ENCODE measurements at places on chromosomes 16 and 17.

GRCh38 chr17:47862621-47863440, 11.9 kb upstream of the SP6 start:
- DNase-seq, result no peak

DNA sequence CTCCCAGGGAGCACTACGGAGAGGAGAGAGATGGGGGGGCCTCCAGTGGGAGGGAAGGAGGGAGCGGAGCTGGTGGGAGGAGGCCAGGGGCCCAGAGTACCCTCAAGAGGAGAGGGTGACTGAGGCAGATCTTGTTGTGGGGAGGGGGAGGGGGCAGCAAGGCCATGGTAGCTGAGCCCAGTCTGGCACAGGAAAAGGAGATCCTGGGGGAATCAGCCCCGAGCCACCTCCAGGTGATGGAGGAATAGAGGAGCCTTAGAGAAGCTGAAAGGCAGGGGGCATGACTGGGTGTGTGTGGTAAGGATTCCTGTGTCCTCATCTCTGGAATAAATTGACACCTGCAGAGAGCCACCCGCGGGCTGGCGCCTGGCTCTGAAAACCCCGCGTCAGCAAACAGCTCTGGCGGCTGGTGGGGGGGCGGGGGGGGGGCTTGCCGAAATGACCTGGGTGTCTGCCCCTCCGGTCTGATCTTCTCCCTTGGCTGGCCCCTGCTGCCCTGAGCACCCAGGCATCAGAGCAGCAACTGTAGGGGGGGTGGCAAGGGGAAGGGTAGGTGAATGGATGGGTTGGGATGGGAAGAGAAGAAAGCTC, 1.3 kb upstream of the NLGN2 start:
- no peak for DNase-seq

- DNase-seq, result peak; percentile 61
Measured at GRCh38 chr17:63490329-63490728, 13.5 kb downstream of the ACE start.

GRCh38 chr17:67441052-67441895, 64.2 kb downstream of the PITPNC1 start:
- peak; percentile 97 for DNase-seq

DNA sequence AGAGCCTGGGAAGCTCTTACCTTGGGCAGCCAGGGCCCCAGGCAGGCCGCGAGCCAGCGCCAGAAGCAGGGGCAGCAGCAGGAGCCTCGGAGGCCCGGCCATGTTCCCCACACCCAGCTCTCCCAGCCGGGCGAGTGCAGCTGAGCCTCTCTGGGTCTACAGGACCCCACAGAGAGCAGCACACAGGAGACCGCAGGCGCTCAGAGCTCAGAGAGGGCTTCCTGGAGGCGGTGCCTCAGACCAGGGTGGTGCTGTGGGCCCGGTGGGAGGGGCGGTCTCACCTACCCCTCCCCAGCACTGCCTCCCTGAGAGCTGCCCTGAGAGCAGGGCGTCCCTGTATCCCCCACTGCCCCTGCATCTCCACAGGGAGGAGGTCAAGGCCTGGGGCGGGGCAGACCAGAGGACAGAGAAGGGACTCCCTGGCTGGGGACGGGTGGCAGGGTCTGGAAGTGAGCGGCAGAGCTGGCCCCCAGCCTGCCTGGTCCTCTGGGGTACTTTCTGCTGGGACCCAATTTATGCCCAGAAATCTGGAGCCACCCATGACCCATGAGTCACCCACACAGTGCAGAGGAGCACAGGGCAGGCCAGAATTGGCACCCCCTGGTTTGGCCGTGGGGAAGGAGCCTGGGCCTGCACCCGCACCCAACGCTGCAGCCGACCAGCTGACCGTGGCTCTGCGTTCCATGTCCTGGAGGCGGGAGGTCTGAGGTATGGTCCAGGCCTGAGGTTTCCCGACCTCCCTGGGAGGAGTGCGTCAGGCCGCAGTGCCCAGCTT, at the start of gene CD7:
CD7 (minus strand) TSS at position 215 of the 775 bp plus-strand sequence; CDS start at position 102, 113 bp downstream.
- no peak for DNase-seq

GRCh38 chr17:63529711-63530556, 6.8 kb downstream of the KCNH6 start:
- no peak for DNase-seq

GRCh38 chr17:77214743-77215142, 74.0 kb downstream of the SEC14L1 start:
- peak; percentile 90 for DNase-seq

- DNase-seq, result no peak
Measured at GRCh38 chr16:85003725-85004586, 7.4 kb downstream of the ZDHHC7 start.

All from islet precursor cell (in vitro differentiated cells).